ENCODE measurements at places on chromosomes 1 and 21.

DNA sequence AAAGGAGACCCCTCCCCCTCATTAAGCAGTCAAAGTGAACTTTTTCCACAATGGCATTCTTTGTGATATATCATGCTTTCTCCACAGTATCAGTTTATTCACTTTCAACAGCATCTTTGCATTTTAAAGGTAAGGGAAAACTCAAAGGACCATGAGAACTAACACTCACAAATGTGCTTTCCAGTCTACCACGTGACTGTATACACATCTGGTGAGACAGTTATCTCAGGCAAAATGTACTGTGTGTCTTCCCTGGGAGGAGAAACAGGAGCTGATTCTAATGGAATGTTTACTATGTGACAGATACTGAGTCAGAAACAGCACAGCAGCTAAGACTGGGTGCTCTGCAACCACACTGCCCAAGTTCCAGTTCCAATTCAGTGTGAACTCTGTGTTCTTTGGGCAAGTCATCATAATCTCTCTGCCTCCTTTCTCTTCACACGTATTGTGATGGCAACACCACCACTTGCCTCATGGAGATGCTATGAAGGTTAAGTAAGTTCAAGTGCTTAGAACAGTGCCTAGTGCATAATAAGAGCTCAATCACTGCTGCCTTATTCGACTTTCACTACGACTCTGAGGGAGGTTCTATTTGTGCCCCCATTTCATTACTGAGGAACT is 79.0 kb downstream of the SLC45A1 start:
- no peak for DNase-seq

GRCh38 chr1:225767634-225768540 is 9.7 kb upstream of the SRP9 start:
- peak; percentile 92 for DNase-seq

DNA sequence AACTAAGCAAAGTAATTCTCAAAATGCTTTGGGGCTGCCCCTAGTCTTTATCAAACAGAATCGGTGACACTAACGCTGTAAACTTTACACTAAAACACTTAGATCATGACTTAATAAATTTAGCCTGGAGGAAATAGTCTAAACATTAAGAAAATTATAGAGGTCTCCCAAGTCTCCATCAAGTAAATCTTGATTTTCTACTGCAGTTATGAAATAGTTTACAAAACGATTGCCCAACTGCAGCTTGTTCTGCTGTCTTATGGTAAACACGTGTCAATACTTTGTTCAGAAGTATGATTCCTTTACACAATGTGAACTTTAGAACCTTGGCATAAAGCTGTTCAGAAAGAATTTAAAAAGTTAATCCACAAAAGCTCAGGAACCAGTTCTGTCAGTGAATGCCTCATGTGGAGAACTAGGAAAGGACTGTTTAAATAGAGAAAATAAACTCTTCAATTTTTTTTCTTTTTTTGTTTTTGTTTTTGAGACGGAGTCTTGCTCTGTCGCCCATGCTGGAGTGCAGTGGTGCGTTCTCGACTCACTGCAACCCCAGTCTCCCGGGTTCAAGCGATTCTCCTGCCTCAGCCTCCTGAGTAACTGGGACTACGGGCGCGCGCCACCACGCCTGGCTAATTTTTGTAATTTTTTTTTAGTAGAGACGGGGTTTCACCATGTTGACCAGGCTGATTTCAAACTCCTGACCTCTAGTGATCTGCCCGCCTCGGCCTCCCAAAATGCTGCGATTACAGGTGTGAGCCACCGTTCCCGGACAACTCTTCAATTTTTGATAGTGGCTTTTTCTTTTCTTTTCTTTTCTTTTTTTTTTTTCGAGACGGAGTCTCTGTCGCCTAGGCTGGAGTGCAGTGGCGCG is 1.6 kb downstream of the DDI2 start:
- DNase-seq: no peak

- no peak for DNase-seq
Observed at GRCh38 chr1:59360729-59361128, 63.8 kb downstream of the FGGY start.

DNA sequence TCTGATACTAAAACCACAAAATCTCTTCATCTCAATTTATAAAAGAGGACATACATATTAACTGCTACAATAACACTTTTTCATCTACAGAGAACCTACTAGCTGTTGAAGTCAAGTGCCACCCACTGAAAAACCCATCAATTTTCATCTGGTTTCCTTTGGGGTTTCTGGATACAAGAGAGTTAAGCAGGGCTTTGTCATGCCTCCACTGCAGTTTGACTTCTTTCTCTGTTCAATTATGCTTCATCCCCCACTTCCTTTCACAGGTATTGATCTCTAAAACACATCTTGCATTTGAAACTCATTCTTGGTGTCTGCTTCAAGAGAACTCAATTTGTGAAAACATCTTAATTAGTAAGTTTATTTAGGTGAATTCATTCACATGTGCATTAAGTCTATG is 60.5 kb upstream of the ANGPTL3 start:
- no peak for DNase-seq

DNA sequence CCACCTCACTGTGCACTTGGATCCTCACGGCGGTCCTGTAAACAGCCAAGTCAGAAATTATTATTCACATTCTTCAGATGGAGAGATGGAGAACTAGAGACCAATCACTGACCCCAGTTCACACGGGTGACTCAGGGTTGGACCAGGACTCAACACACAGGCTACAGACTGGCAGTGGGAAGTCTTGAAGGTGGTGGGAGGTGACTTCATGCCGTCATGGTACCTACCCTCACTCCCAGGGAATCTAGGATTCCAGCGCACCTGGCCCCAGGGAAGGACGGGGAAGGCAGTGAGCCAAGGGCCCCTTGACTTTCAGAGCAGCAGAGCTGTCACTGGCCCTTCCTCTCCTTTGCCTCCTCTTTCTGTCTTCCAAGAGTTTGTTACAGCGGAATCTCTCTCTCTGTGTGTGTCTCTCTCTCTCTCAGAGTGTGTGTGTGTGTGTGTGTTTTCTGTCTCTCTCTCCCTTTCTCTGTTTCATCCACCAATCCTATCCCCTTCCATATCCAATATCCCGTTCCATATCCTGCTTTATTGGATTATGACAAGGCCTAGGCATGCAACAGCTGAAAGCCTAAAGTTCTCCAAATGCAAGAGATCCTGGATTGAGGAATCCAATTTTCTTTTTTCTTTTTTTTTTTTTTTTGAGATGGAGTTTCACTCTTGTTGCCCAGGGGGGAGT is 11.7 kb downstream of the OPTC start:
- no peak for DNase-seq

DNA sequence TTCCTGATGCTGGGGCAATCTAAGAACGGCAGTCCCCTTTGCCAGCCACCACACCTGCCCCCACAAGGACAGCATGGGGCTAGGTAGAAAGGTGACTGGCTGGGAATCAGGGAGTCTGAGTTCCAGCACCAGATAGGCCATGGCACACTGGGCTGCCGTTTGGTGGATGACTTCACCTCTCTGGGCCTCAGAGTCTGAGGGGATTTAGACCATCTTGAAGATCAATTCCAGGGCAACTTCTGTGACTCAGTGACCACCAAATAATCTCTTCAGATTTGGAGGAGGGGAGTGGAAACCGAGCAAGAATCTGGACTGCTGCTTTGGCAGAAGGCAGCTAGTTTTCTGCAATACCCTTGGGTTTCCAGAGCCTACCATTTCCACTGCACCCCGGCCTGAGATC is 92.1 kb upstream of the EDN2 start:
- no peak for DNase-seq

GRCh38 chr1:94971491-94971924 is 44.6 kb upstream of the CNN3 start:
- DNase-seq: no peak

All from NCI-H1694 treated with DMSO at 0.1 percent for 48 hours (cell line).